ENCODE measurements at places on chromosomes 5 and 9. TPM values are rescaled to one million over a fixed set of nuclear protein-coding genes. Genes with fewer than 3 reads are reported as not detected.

Gene TSTD2
- total RNA-seq, result 17.6 TPM

Gene CCIN
- 0.79 TPM for total RNA-seq

Gene PCDHGB6
- 3.7 TPM for total RNA-seq

Gene GOLGA1
- 6.7 TPM for total RNA-seq

Gene ADGRD2
- not detected for total RNA-seq

Gene SYNPO
- total RNA-seq, result 2.0 TPM

Gene TMEM174
- not detected for total RNA-seq

Gene LRRTM2
- 3.5 TPM for total RNA-seq

Gene FBP1
- total RNA-seq, result not detected

Gene SARDH
- total RNA-seq, result 4.6 TPM

Gene PCDHAC2
- total RNA-seq, result under 0.01 TPM

Gene PRR7
- total RNA-seq, result 1.6 TPM

Gene SLC25A2
- not detected for total RNA-seq

Gene PCDHGA7
- total RNA-seq, result 5.7 TPM

Gene ROR2
- total RNA-seq, result 5.8 TPM

Gene IL3
- not detected for total RNA-seq

Gene CBY3
- 0.16 TPM for total RNA-seq

Gene KIAA0825
- total RNA-seq, result 2.7 TPM

Gene OLFM1
- total RNA-seq, result 1.1 TPM

Gene OR2S2
- total RNA-seq, result not detected

Gene GGTA1
- total RNA-seq, result under 0.01 TPM

Gene FLT4
- total RNA-seq, result 0.09 TPM

Gene MARVELD2
- total RNA-seq, result 0.16 TPM

Gene LPAR1
- 450 TPM for total RNA-seq

Gene OBP2B
- total RNA-seq, result not detected

Gene CDH18
- total RNA-seq, result 4.4 TPM

Gene SLC22A4
- 4.4 TPM for total RNA-seq

Gene SPINK1
- not detected for total RNA-seq

Gene TNFSF15
- 0.09 TPM for total RNA-seq

Gene MAMDC2
- total RNA-seq, result 0.52 TPM

Gene VLDLR
- total RNA-seq, result 17.3 TPM

Gene TAF11L10
- not detected for total RNA-seq

Gene WDR31
- total RNA-seq, result 2.8 TPM

Gene RNF183
- not detected for total RNA-seq

Gene INSL6
- total RNA-seq, result not detected
